ENCODE measurements at places on chromosomes 1 and 21.

GRCh38 chr1:173639102-173639501 is 4.0 kb downstream of the TEX50 start:
- DNase-seq: no peak

DNA sequence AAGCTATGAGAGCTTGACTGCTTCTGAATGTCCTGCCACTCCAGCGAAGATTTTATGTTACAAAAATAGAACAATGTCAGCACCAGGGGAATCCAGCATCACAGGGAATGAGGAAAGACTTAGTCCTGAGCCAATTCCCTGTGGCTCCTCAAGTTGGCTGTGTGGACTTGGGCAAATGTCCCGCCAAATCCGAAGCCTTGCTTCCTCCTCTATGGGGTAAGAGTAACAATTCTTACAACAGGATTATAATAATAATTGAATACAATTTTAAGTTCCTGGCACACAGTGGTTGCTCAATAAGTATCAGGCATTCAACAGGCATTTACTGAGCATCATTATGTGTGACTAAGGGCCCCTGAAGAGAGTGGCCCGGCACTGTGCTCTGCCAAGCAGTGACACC is 44.4 kb downstream of the STPG1 start:
- no peak for DNase-seq

GRCh38 chr1:63645317-63645716 is 52.1 kb downstream of the PGM1 start:
- DNase-seq: no peak

GRCh38 chr1:44472620-44473525 is 67.8 kb downstream of the RNF220 start:
- DNase-seq: no peak

DNA sequence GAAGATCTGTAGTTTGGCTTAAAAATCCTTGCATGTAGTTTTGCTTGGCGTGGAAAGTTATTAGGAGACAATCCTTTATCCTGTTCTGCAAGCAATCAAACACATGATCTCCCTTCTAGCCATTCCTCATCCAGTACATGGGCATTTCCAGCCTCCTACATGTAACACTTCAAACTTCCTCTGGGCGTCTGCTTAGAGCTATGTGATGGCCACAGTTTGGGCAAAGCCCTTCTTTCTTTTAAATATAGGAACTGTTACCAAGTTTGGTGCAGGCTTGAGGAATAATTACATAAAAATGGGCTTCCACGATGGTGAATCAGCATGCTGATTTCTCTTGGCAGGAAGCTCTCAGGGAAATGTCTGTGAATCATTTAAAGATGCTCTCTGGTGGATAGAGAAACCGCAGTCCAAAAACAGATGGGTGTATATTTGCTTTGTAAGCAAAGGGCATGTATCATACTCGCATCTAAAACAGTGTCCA is 176.9 kb upstream of the FMN2 start:
- no peak for DNase-seq
